Fibroblast of skin of scalp (primary cell): ENCODE measurements at places on chromosomes 7 and 10.

DNA sequence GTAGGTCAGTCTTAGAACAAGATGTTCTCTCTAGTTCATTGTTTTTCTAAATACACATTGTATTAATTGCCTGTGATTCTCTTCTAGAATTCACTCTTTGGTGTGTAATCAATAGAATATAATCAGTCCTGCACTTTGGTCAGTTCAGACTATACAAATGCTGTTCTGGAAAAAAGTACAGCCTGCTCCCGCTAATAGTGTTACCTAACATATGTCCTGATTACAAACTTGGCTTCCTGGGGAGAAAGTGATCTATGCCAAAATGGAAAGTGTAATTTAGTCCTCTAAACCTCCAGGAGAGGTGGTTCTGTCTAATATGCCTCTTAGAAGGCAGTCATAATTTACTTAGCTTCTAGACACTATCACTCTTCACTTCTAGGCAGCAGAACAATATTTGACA, 215.5 kb downstream of the SEMA3D start:
- DNase-seq: no peak

- DNase-seq: no peak
These were observed 504.9 kb downstream of the PTPRN2 start for GRCh38 chr7:158082761-158083160.

- no peak for DNase-seq
These were observed 172.5 kb upstream of the SHH start for GRCh38 chr7:155984609-155985405.

- DNase-seq: no peak
These were observed 158.0 kb downstream of the KCND2 start for GRCh38 chr7:120431016-120431415.

- DNase-seq: no peak
These were observed 64.0 kb downstream of the CAMK1D start for GRCh38 chr10:12413369-12413711.

GRCh38 chr10:94129393-94130130, 135.8 kb downstream of the PLCE1 start:
- peak; percentile 70 for DNase-seq

DNA sequence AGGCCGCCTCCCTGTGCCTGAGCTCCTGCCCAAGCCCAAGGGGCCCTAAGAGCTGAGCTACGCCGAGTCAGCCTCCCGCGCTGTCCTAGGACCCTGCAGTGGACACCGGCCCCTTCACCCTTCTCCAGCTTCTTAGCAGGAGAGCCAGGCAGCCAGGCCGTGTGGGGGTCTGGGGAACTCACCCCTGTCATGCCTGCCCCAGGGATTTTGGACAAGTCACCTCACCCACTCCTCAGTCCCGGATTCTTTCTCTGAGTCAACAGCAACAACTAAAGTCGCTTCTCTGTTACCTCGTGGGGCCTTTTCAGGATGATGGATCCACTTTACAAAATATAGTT, 79.3 kb downstream of the MKI67 start:
- no peak for DNase-seq

GRCh38 chr10:105159268-105159667, 518.2 kb downstream of the SORCS3 start:
- DNase-seq: no peak

DNA sequence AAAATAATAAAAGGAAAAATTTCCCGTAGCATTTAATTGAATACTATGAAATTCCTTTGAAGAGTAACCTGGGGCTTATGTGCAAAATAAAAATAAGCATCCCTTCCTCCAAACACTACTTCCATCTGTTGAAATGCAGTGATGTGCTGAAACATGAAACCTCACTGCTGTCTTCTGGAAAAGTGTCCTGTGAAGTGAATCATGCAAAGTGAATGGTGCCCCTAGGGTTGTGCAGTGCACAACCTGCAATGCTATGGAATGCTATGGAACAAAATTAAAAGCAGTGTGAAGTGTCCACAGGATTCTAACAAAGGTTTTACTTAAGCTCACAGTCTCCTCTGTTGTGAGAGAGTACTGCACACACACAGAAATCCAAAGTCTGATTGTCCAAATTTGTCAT, 480.9 kb downstream of the ETV1 start:
- peak; percentile 0 for DNase-seq

- DNase-seq: peak; percentile 54
These were observed 4.7 kb upstream of the EBF3 start for GRCh38 chr10:129968853-129969183.

DNA sequence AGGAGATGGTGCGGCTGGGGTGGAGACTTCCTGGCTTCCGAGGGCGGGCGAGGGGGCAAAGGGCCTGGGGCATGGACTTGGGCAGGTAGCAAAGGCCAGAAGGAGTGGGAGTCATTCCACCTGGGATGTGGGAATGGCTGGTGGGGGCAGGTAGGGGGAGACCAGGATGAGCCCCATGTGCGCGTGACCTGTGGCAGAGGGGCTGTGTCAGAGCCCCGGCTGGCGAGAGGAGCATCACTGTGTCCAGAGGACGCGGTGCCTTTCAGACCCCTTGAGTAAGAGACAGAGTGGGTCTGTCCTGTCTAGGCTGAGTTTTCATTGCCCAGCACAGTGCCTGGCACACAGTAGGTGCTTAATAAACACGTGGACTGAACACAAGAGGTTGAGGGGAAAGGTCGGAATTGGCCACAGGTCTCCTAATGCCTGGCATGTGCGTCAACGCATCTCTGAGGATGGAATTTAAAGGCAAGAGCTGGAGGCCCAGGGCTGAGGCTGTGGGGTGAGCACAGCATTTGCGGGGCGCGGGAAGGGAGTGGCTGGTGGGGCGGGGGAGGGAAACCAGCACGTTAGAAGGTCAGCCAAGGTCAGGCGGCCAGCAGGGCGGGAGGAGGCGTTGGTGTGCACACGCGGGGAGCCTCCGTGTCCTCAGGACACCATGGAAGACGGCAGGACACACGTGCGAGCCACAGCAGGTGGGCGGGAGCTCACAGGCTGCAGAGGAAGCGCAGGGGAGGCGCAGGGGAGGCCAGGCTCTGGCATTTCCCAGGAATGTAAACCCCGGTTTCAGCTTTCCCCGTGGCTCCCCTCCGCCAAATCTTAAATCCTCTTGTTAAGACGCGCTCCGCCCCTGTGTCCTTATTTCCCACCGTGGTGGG, 51.8 kb downstream of the CUX1 start:
- DNase-seq: no peak

GRCh38 chr10:14466257-14466656, 135.5 kb upstream of the FRMD4A start:
- no peak for DNase-seq

- DNase-seq: no peak
These were observed 193.6 kb downstream of the FGFR2 start for GRCh38 chr10:121404611-121405010.

GRCh38 chr7:65960351-65961074, 21.5 kb downstream of the GUSB start:
- no peak for DNase-seq

DNA sequence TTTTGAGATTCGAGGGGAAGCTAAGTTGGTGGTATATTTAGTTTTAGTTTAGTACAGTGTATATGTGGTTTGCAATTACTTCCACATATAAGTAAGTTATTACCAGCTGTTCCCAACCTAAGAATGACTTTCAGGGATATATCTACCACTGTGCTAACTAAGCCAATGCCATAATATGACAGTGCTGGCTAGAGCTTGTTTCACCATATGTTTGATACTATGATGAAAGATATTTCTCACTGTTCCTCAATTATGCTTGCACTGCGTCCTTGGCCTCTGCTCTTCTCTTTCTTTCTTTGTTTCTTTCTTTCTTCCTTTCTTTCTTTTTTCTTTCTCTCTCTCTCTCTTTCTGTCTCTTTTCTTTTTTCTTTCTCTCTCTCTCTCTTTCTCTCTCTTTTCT, 113.8 kb upstream of the SKAP2 start:
- no peak for DNase-seq
